ENCODE measurements at places on chromosomes 16 and 17. TPM values are rescaled to one million over a fixed set of nuclear protein-coding genes. Genes with fewer than 3 reads are reported as not detected.

DNA sequence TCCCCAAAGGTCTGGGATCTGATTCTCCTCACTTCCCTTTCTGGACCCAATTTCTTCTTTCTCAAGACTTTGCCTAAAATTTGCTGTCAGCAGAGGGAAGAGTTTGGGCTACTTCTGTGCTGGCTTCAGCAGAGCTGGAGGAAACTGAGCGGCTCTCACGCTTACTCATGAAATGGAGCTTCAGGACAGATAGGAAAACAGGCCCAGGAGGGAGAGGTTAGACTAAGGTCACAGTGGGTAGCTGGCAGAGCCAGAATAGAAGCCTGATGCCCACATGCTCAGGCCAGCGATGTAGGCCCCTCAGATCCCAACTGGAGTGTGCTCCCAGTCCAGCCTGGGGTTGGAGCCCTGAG, 593 bp downstream of the SLC38A7 start:
- peak; percentile 10 for DNase-seq

- DNase-seq, result no peak
These were observed at the start of gene TVP23A for GRCh38 chr16:10817963-10818941. TVP23A (minus strand) TSS chr16:10818794; CDS start chr16:10818493, 301 bp downstream.

- no peak for DNase-seq
These were observed 19.9 kb downstream of the NQO1 start for GRCh38 chr16:69706256-69706974.

DNA sequence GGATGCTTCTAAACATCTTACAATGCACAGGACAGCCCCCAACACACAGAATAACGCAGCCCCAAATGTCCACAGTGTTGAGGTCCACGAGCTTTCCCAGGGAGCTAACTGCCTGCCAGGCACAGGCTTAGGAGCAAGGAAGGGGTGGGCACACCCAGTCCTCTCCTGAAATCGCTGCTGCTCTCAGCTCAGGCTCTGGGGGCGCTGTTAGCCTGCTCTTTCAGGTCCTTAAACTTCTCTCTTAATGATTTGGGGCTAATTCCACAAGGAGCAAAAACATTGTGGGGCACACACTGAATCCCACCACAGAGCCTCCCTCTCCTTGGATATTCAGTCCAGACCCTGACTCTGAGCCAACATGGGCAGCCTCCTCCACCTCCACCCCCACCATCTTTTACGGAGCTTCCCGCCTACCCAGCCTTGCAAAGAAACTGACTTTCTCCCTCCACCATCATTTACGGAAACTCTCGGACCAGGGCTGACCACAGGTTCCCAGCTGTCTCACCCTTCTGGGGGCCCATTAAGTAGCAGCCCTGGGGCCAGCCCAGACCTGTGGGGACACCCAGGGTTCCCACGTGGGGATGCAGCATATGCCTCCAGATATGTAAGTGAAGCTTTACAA, 1.1 kb downstream of the CD300H start:
- DNase-seq, result no peak

- no peak for DNase-seq
These were observed 10.7 kb upstream of the SLC16A5 start for GRCh38 chr17:75077072-75077495.

DNA sequence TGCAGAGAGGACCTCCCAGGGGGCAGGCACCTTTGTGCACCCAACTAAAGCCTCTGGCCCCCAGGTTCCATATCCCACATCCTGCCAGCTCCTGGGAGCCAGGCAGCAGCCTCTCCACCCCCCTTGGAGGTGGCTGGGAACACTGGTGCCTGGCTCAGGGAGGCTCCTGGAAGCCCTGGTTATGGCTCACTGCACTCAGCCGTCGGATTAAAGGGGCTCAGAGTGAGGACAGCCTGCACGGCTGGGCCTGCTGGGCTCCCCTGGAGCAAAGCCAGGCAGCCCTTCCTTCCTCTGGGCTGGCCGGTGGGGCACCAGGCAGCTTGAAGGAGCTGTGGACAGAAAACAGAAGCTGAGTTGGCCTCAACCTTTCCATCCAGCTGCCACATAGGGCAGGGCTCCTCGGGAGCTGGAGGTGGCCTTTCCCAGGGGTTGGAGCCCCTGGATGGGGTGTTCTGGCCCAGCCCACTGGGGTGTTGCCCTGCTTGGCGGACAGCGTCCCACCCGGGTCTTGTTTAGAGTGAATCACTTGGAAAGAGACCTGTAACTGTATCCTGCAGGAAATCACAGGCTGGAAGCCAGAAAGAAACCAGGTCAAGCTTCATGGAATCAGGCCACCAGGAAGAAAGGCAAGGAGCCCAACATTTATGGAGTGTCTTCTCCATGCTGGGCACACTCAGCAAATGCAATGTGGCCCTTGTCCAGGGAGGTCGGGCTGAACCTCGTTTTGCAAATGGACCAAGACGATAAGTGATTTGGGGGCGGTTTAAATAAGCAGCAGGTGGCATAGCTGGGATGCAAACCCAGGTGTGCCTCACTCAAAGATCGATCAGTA, 253.3 kb downstream of the SOX9 start:
- peak; percentile 63 for DNase-seq

DNA sequence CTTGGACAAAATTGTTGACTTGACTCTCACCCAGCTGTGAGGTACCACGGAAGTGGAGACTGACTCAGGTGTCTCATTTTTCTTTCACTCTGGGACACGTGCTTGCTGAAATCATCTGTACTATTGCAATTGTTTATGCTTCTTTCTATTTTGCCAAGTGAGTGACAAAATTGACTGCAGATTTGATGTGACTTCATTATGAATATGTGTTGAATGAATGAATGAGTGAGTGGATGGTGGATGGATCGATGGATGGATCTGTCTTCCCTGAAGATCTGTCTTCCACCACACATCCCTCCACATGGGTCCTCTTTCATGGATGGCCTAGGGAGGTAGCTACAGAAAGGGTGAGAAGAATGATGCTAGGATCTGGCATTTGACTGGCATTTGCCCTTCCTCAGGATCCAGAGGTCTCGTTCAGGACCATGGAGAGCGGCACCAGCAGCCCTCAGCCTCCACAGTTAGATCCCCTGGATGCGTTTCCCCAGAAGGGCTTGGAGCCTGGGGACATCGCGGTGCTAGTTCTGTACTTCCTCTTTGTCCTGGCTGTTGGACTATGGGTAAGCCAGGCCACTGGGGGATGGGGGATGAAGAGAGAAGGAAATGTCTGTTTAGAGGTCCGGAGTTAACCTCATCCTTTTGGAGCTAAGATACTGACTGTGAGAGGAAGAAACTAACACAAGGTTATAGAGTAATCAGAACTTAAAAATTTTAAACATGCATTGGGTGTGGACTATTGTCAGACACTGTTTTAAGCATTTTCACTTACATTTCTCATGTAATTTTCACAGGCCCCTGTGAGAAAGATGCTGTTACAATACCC, 12.7 kb downstream of the SLC5A11 start:
- peak; percentile 59 for DNase-seq

DNA sequence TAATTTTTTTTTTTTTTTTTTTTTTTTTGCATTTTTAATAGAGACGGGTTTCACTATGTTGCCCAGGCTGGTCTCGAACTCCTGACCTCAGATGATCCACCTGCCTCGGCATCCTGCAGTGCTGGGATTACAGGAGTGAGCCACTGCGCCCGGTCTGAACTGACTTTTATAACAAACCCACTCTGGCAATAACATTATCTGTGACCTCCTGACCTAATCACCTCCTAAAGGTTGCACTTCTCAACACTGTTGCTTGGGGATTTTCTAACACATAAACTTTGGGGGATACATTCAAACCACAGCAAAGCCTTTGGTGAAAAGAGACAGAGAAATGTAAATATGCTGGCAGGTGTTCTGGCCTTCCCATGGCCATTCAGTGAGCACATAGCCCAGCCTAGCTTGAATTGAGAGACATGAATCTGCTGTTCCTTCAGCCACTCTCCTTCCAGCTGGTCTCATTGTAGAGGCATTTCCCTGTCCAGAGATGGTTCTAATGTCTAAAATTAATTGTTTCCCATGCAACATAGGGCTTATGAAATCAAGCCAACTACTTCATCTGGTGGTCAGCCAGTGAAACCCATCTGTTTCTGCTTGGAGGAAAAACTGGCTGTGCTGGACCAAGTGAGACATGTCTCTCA, 28.3 kb downstream of the LYRM1 start:
- no peak for DNase-seq

DNA sequence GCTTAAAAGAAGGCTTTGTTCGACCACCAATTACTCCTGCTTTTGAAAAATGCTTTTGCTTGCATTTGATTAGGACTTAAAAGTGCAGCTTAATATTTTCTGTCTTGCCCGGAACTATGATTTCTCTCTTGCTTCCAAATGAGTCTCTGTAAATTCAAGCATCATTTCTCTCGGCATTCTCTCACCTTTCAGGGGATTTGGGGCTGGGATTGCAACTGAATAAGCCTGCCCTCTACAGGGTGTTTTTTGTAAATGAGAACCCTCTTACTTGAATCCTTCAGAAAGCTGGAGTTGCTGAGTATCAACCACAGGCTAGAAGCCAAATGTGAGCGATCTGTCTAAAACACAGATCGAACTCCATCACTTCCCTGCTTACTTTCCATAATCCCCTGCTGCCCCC, 234.6 kb downstream of the TMEM114 start:
- no peak for DNase-seq

DNA sequence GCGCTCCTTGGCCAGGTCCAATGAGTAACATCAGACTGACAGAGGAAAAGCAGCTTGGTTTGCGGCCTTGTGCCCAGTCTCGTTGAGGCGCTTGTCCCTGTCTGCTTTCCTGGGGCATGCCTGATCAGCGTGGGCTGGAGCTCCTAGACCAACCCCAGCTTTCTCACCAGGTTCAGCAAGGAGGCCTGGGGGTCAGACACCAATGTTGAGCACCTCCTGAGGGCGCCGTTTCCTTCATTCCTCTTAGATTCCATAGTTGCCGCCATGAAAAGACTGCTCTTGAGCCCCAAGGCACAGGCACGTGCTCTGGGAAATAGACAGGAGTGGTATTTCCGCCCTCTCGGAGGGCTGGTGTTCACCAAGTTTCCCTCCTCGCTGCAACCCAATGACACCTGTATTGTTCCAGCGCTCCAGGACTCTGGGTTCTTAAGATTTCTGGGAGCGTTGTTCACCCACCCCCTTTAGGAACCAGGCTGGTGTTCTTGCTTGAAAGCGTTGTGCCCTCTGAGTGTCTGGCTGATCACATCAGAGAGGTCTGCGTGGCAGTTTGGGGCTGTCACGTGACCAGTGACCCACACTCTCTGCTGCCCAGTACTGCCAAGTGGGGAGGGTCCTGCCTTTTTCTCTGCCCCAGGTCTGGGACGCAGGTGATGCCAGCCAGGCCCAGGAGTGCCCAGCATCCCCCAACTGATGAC, 18.0 kb downstream of the KCTD2 start:
- DNase-seq, result no peak

The GAA gene
- 2.2 TPM for total RNA-seq

The MPRIP gene
- total RNA-seq, result 113 TPM

The KRT39 gene
- not detected for total RNA-seq

The CEP112 gene
- total RNA-seq, result 3.6 TPM

The CD2BP2 gene
- 34.4 TPM for total RNA-seq

The ERN2 gene
- not detected for total RNA-seq

All from IMR-90 (cell line).